ENCODE measurements at places on chromosomes 5 and 9.
A peak's percentile ranks its signal among the peaks of the same experiment; 100 is the strongest.

- no peak for DNase-seq
Measured at GRCh38 chr5:134267366-134268018, 41.6 kb upstream of the PPP2CA start.

DNA sequence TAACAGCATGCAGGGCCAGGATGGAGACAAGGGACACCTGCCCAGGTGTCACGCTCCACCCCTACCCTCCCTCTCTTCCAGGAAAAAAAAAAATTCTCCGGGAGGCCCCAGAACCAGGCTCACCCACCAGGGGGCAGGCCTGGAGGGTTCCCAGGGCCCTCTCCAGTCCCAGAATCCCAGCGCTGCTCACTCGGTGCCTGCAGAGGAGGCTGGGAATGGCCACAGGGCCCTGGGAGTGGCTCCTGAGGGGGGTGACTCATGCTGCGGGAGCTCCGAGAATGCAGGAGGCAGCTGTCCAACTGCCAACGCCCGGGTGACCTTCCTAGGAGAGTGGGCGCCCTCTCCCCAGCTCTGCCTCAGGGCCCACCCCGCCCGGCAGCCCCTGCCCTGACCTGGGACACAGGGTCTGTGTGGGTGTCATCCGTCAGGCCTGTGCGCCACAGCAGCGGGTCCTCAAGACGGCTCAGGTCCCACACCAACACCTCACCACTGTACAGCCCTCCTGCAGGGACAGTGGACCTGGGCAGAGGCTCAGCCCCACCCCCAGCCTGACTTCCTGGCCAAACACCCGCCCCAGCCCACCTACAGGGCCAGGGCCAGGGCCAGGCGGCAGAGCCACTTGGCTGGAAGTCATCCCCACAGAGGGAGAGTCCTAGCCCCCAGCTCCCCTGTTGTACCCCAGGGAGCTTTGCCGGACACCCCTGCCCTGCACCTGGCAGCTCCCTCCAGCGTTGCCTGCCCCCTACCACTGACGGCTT lies 21.2 kb downstream of the DYNC2I2 start:
- peak; percentile 71 for DNase-seq

- DNase-seq = no peak
Measured at GRCh38 chr5:111259636-111260035, 35.5 kb downstream of the CAMK4 start.

DNA sequence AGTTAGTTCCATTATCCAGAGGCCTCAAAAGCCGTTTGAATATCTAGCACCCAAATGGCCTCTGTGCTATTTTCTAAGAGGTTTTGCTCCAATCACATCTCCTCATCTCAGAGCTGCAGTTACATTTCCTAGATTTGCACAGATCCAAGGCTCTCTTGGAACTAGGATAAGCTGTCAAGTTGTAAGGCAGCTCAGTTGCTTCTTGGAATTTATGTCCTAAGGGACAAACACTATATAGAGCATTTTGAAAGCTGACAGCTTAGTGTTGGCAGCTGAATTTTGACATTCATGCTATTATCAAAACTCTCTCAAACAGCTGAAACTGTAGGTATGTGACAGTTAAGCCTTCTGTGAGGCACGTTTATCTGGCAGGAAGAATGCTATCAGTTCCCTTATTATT lies 97.0 kb downstream of the MACIR start:
- DNase-seq = no peak

- DNase-seq = peak; percentile 23
Measured at GRCh38 chr9:129225815-129226214, 47.8 kb upstream of the IER5L start.

DNA sequence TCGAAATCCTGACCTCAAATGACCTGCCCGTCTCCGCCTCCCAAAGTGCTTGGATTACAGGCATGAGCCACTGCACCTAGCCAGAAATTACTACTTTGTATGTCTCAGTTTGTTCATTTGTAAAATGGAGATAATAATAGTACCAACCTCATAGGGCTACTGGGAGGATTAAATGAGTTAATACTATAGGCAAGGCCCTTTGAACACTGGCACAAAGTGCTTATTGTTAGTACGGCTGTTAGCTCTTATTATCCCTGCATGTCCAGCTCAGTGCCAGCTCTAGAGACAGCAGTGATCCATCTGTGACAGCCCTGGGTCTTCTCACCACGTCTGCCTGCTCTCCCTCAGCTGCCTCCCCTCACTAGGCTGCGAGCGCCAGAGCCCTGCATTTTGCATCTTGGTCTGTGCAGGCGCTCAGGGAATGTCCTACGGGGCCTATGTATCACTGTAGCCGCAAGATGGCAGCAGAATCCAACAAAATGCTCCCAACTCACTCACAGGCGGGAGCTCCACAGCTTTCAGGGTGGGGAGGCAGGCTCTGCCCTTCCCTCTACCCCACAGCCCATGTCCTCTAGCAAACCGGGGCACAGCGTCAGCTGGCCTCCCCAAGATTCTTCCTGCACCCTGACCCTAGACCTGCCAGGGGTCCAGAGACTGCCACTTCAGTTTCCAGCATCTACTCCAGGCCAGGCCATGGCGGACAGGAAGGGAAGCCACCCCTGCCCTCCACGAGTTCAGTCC lies 17.7 kb upstream of the AKNA start:
- peak; percentile 78 for DNase-seq

- DNase-seq = peak; percentile 63
Measured at GRCh38 chr5:77852514-77853352, 76.6 kb upstream of the TBCA start.

GRCh38 chr5:4868140-4868735 lies 271.9 kb upstream of the ADAMTS16 start:
- peak; percentile 83 for DNase-seq

DNA sequence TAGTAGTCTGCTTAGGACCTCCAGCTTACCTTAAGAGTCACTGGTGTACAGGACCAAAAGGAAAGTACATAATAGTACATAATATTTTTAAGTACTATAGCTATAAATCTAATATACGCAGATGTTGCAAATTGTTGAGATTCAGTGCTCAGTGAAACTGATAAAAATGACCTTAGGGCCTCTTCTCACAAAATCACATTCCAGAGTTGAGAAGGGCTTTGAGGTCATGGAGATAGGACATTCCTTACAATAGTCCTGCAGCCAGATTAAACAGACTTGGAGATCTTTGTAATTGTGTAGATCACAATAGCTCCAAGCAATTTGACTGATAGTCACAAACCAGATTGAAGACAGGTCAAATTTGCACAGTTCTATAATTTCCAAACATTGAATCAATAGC lies 37.7 kb upstream of the PCSK1 start:
- no peak for DNase-seq

All from endothelial cell (in vitro differentiated cells).